ENCODE measurements at places on chromosomes 1 and 21.

DNA sequence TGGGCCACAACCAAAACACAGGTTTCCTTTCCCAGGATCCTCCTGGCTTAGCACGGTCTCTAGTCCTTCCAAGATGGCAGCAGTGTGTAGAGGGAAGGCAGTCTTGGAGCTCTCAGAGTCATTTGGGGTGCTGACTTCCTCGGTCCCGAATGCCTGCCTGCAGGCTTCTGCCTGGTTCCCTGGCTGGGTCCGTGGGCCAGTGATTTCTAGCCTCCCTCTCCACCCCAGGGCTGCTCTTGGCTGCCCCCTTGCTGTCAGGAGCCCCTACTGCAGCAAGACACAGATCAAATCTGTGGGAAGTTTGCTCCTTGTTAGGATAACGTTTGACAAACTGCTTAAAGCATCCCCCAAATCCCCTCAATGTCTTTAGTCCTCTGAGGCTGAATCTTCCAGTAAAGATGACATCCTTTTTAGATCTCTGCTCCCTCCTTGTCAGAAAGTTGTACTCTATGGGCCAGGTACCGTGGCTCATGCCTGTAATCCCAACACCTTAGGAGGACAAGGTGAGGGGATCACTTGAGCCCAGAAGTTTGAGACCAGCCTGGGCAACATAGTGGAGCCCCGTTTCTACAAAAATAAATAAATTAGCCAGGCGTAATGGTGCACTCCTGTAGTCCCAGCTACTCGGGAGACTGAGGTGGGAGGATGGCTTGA is 272.5 kb downstream of the RRAGC start:
- peak; percentile 64 for DNase-seq

- DNase-seq: no peak
Observed at GRCh38 chr1:74937176-74937575, 197.0 kb upstream of the LHX8 start.

GRCh38 chr1:50132347-50132894 is 23.7 kb downstream of the ELAVL4 start:
- no peak for DNase-seq

GRCh38 chr1:58855274-58856165 is 71.7 kb upstream of the JUN start:
- no peak for DNase-seq

GRCh38 chr1:91817211-91817905 is 68.6 kb downstream of the TGFBR3 start:
- DNase-seq: no peak

GRCh38 chr1:220655961-220656740 is 34.0 kb upstream of the C1orf115 start:
- DNase-seq: no peak

DNA sequence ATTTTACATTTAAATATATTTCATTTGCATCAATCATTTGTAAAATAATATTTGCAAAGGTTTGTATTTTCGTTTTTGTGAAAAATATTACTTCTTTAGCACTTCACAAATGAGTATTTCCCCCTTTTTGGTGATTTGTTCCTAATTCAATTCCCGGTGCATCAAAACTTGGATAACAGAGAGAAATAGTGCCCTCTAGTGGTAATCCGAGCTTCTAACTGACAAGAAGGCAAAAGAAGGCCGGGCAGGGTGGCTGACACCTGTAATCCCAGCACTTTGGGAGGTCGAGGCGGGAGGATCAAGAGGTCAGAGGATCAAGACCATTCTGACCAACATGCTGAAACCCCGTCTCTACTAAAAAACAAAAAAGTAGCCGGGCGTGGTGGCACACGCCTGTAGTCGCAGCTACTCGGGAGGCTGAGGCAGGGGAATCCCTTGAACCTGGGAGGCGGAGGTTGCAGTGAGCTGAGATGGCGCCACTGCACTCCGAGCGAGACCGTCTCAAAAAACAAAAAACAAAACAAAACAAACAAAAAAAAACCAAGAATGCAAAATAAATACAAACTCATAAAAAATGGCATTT is 137.7 kb downstream of the COL11A1 start:
- no peak for DNase-seq

- DNase-seq: no peak
Observed at GRCh38 chr21:14875704-14876523, 188.9 kb downstream of the NRIP1 start.

GRCh38 chr1:231020816-231021215 is 19.2 kb downstream of the FAM89A start:
- DNase-seq: no peak

DNA sequence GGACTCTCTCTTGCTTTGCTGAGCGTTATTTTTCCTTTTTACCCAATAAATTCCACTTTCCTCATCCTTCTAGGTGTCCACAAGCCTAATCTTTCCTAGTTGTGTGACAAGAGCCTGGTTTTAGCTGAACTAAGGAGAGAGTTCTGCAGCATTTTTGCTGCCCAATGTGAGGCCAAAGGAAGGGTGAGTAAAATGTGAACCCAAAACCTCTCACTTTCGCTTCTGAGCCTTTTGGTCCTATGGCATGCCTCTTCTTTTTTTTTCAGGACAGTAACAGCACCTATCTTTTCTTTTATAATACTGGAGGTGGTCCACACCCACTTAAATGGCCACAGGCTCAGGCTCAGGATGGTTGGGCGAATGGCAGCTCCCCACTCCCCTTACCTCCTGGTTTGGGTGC is 111.1 kb downstream of the COP1 start:
- no peak for DNase-seq

GRCh38 chr21:29008367-29008766 is 10.8 kb downstream of the RWDD2B start:
- DNase-seq: no peak

- DNase-seq: peak; percentile 59
Observed at GRCh38 chr1:192986110-192986747, 72.9 kb downstream of the UCHL5 start.

DNA sequence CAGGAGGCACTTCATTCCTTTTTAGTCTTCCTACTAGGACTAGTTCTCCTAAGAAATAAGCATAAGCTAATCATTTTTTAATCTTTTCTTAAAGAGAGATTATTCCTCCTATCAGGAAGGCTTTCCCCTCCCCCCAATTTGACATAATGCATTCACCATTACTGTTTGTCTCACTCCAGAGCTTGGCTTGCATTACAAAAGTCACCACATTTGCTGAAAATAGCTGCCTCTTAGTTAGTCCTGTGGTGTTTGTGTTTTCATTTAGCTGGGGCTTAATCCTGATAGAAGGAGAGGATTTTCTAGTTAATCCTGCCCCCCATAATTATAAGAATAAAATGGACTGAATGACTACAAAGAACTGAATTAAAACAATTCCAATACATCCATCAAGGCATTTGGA is 307.1 kb upstream of the RRP15 start:
- no peak for DNase-seq

DNA sequence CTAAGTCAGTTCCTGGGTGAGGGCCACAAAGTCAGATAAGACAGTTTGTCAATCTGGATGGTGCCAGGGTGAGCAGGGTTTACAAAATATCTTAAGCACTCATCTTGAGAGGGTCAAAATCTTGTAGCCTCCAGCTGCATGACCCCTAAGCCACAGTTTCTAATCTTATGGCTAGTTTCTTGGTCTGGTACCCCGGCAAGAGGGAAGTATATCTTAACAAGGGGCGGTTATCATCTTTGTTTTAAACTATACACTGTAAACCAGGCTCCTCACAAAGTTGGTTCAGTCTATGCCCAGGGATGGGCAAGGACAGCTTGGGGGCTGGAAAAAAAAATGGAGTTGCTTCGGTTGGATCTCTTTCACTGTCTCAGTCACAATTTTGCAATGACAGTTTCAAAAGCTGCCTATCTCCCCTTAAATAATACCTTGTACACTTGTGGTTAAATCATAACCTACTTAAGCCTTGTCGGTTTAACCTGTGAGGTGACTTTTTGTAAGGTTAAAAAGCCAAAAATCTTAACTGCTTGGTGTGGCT is 7.8 kb upstream of the CD46 start:
- no peak for DNase-seq

- no peak for DNase-seq
Observed at GRCh38 chr21:37757606-37758376, 158.5 kb downstream of the KCNJ6 start.

GRCh38 chr1:84347932-84348555 is 46.5 kb downstream of the SAMD13 start:
- no peak for DNase-seq

DNA sequence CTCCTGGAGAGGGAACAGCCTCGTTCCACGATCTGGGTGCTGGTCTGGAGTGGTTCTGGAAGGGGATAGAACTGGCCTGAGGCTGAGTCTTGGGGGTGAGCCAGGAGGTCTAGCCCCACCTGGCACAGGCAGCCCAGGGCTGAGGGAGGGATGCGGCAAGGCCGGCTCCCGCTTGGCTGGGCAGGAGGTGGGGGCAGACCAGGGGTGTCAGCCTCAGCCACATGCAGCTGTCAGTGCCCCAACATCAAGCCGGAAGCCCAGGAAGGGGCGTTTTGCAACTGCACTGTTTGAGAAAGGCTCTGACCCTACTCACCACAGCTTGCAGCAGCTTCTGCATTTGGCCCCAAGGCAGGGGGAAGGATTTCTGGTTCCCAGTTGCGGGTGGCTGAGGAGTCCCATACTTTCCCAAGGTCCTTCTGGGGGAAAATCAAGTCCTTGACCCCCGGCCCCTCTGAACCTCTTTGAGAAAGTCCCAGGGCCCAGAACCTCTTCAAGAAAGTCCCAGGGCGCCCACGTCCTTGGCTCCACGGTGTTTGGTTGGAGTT is 2.0 kb downstream of the EFHD2 start:
- DNase-seq: peak; percentile 39

DNA sequence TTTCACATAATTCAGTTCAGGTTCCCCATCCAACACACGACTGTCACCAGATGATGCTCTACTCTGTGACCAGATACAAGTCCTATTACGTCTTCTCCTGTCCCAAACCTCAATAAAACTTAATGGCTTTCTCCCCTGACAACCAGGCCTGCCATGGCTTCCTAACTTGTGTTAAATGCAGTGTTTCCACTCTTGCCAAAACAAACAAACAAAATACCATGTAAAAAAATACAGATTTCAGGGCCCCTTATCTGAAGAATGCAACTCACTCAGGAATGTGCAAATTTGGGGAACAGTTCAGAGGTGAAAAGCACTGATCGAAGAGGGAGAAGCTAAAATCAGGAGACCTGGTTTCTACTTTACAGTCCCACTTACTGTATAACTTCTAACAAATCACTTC is 863 bp upstream of the NUF2 start:
- DNase-seq: no peak

- DNase-seq: no peak
Observed at GRCh38 chr1:17287130-17287776, 20.7 kb upstream of the PADI4 start.

- no peak for DNase-seq
Observed at GRCh38 chr1:200704986-200705500, 33.6 kb upstream of the CAMSAP2 start.

GRCh38 chr1:21884456-21885235 is 52.5 kb downstream of the HSPG2 start:
- DNase-seq: no peak
